Adipose tissue (tissue), 3 donors: ENCODE measurements at places on chromosomes 6 and 20. TPM values are rescaled to one million over a fixed set of nuclear protein-coding genes. Genes with fewer than 3 reads are reported as not detected.

The PTK7 gene
- polyA plus RNA-seq, result 6.6 TPM

The SLC4A11 gene
- polyA plus RNA-seq, result 0.61 TPM

The TSHZ2 gene
- 47.5 TPM for polyA plus RNA-seq

The CNR1 gene
- polyA plus RNA-seq, result 1.1 TPM

The HLA-DOB gene
- polyA plus RNA-seq, result 0.62 TPM

The RSPO4 gene
- 0.03 TPM for polyA plus RNA-seq

The FAM184A gene
- 9.4 TPM for polyA plus RNA-seq

The CRISP3 gene
- 0.13 TPM for polyA plus RNA-seq

The NKX2-4 gene
- not detected for polyA plus RNA-seq

The TMEM244 gene
- polyA plus RNA-seq, result not detected

The NFATC2 gene
- 2.2 TPM for polyA plus RNA-seq

The CRIP3 gene
- 1.4 TPM for polyA plus RNA-seq

The OOEP gene
- not detected for polyA plus RNA-seq

The BEND3 gene
- polyA plus RNA-seq, result 0.98 TPM

The RSPH9 gene
- 0.52 TPM for polyA plus RNA-seq

The CYP39A1 gene
- polyA plus RNA-seq, result 1.7 TPM

The CLVS2 gene
- not detected for polyA plus RNA-seq

The CST4 gene
- polyA plus RNA-seq, result not detected

The TXLNB gene
- 0.08 TPM for polyA plus RNA-seq

The PLAGL1 gene
- 11.2 TPM for polyA plus RNA-seq

The ABHD16B gene
- polyA plus RNA-seq, result 1.2 TPM

The DDX39B gene
- polyA plus RNA-seq, result 359 TPM

The RALGAPB gene
- polyA plus RNA-seq, result 6.2 TPM

The TRIM40 gene
- not detected for polyA plus RNA-seq

The SPEF1 gene
- 0.09 TPM for polyA plus RNA-seq

The PACSIN1 gene
- 0.17 TPM for polyA plus RNA-seq

The SCUBE3 gene
- 0.11 TPM for polyA plus RNA-seq

The C6orf52 gene
- polyA plus RNA-seq, result 0.65 TPM

The OR2H2 gene
- not detected for polyA plus RNA-seq

The PLA2G7 gene
- 0.25 TPM for polyA plus RNA-seq

The VWA7 gene
- 0.61 TPM for polyA plus RNA-seq

The RBPJL gene
- polyA plus RNA-seq, result 0.19 TPM

The SNAP91 gene
- 0.78 TPM for polyA plus RNA-seq

The ULBP3 gene
- 0.67 TPM for polyA plus RNA-seq

The HLA-F gene
- polyA plus RNA-seq, result 88.8 TPM

The RNF39 gene
- polyA plus RNA-seq, result not detected

The ZNF831 gene
- 0.18 TPM for polyA plus RNA-seq

The GJA1 gene
- 10.8 TPM for polyA plus RNA-seq

The OPRL1 gene
- 1.2 TPM for polyA plus RNA-seq

The GRM1 gene
- 0.11 TPM for polyA plus RNA-seq

The ALDH5A1 gene
- polyA plus RNA-seq, result 6.7 TPM

The CPXM1 gene
- polyA plus RNA-seq, result 38.5 TPM

The RBM24 gene
- polyA plus RNA-seq, result 0.38 TPM

The TMC2 gene
- 0.06 TPM for polyA plus RNA-seq

The PNPLA1 gene
- 0.02 TPM for polyA plus RNA-seq

The OR5V1 gene
- polyA plus RNA-seq, result not detected

The USP49 gene
- polyA plus RNA-seq, result 0.79 TPM

The IP6K3 gene
- 2.3 TPM for polyA plus RNA-seq

The NKAIN4 gene
- polyA plus RNA-seq, result not detected

The PPIL6 gene
- polyA plus RNA-seq, result 1.2 TPM

The KCNK16 gene
- 5.0 TPM for polyA plus RNA-seq

The TBC1D32 gene
- 0.94 TPM for polyA plus RNA-seq

The MYT1 gene
- polyA plus RNA-seq, result not detected
